Fibroblast of villous mesenchyme (primary cell): ENCODE measurements at places on chromosomes 11 and 22. TPM values are rescaled to one million over a fixed set of nuclear protein-coding genes. Genes with fewer than 3 reads are reported as not detected.

DNA sequence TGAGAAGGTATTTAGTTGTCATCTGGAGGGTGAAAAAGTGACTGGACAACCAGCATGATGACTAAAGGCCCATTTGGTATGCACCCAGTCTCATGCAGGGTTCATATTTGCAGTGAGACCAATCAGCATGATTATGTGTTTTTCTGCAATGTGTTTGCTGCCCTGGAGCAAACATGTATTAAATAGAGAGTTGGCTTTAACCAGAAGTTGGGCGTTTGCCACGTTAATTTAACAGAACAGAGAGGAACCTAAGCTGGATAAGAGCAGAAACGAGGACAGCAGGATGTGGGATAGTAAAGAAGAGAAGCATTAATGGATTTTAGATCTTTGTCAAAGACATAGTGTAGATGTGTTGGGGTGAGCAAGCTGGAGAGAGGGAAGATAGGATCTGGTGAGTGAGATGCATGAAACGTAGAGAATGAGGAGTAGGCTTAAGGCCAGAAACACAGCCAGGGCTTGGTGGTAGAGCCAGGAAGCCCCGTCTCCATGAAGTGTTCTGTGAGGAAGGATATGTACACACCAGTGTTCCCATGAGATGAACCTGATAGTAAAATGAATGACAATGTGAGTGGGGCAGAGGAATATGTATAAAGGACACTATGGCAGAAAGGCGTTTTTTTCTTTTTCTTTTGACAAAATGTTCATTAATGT, 164.0 kb upstream of the PDGFD start:
- no peak for DNase-seq

LGALS12 gene
- total RNA-seq, result not detected in 2 replicates

DNA sequence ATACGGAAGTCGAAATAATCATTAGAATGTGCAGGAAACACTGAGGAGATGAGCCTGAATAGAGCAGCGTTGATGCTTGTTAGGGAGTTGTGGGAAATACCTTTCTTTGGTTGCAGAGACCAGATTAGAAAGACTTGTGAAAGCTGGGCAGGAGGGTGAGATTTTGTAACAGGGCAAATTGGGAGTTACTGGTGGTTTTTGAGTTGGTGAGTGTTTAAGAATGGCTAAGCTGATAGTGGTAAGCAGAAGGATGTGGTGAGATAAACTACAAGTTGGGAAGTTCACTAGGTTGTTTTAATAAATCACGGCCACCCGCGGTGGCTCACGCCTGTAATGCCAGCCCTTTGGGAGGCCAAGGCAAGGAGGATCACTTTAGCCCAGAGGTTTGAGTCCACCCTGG, 34.4 kb downstream of the MCAM start:
- peak; percentile 89 for DNase-seq

DNA sequence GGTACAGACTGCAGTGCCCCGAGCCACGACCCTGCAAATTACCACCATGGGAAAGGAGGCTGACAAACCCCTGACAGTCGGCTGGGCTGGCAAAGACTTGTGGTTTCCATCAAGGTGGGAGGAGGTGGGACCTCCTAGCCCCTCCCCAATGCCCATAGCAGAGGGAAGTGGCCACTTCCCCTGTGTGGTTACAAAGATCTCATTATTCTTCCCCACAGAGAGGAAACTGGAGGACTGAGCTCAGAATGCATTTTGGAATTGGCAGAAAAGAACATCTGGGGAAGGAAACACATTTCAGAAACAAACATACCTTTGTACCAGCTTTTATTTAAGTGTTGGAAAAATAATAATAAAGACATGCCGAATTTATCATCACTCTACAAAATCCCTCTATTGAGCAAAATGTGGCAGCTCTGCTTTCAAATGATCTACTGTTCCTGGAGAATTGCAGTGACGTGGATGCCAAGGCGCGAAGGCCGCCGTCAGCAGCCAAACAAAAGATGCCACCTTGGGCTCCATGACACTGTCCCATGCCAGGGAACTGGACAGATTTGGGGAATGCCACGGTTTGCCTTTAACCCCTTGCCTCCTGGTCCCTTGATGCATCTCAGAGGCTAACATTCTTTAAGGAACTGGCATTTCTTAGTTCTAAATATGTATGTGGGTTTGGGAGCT, 169.6 kb downstream of the CRYBB2 start:
- DNase-seq, result no peak

- DNase-seq, result no peak
Observed at GRCh38 chr11:126202646-126203359, 8.6 kb downstream of the RPUSD4 start.

GRCh38 chr11:131763193-131763890, 392.9 kb downstream of the NTM start:
- DNase-seq, result peak; percentile 72

DYNC2H1 gene
- total RNA-seq, result 39.0 and 44.9 TPM in 2 replicates

GRCh38 chr11:20029193-20029592, 131.1 kb downstream of the DBX1 start:
- no peak for DNase-seq

- DNase-seq, result no peak
Observed at GRCh38 chr11:73274722-73275380, 2.7 kb downstream of the P2RY6 start.

NTM gene
- total RNA-seq, result 7.3 and 24.2 TPM in 2 replicates

FAT3 gene
- total RNA-seq, result 1.9 and 6.9 TPM in 2 replicates

DNA sequence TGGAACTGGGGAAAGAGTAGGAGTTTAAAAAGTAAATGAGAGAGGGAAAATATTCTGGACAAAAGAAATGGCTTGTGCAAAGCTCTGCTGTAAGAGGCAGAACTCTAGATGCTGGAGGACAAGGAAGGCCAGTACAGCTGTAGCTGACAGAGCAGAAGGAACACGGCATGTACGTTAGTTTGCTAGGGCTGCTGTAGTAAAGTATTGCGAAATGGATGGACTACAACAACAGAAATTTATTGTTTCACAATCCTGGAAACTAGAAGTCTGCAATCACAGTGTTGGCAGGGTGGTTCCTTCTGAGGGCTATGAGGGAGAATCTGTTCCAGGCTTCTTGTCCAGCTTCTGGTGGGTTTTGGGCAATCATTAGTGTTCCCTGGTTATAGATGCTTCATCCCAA, 454.4 kb downstream of the NTM start:
- DNase-seq, result no peak

- peak; percentile 63 for DNase-seq
Observed at GRCh38 chr22:42683578-42684283, 34.5 kb upstream of the CYB5R3 start.

CCDC87 gene
- total RNA-seq, result 0.43 and 0.64 TPM in 2 replicates

DNA sequence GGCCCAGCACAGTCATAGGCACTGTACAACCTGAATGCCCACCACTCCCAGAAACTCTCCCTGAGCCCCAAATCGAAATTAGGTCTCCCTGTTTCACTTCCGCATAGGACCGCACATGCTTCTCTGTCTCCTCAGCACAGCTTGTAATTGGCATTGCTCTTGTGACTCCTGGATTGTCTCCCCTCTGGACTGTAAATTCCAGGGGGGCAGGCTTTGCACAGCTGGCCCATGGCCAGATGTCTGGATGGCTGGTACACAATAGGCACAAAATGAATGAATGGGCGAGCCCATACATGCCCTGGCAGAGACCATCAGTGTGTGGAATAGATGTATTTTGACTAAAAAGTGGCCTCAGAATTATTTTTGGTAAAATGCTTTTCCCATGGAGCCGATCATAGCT, 63.3 kb upstream of the PHF21B start:
- DNase-seq, result no peak

DNA sequence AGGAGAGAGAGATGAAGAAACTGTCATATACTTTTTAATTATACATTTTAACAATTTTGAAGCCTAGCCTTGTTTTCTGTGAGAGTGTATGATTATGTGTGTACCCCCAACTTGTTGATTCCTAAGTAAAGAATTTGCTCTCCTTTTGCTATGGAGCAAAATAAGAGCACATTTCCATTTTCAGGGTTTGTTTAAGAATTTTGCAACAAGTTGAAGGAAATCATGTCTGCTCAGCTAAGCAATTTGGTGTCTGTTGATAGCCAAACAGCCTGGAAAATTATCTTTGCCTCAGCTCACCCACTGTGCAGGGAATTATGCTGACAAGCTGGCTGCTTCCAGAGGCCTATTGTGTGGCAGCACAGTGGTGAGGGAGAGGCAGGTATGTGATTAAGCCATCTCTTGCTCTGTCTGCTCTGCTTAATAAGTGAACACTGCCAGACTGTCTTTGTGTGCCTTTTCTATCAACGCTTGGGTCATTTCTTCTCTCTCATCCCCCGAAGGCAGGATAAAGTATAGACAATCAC, 135.1 kb upstream of the TTC12 start:
- DNase-seq, result no peak

DNA sequence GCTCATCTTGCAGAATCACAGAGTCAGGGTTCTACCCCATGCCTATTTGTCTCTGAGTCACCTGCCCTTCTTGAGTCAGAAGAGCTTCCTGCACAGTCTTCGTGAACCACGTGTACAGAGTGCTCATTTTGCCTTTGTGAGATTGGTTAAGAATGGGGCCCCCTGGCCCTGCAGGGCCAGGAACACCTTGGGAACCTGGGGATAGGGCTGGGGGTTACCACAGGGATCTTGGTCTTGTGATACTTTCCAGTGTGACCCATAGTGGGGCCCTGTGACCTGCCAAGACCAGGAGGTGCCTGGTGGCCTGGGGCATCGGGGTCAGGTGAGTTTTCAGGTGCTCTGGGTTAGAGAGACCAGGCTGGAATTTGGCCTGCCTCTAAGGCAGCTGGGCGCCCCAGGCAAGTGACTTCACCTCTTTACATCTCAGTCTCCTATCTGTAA, 9.4 kb downstream of the TMPRSS13 start:
- DNase-seq, result no peak

KCNJ1 gene
- under 0.01 TPM in 1 of 2 replicates, not detected in the other for total RNA-seq

DNA sequence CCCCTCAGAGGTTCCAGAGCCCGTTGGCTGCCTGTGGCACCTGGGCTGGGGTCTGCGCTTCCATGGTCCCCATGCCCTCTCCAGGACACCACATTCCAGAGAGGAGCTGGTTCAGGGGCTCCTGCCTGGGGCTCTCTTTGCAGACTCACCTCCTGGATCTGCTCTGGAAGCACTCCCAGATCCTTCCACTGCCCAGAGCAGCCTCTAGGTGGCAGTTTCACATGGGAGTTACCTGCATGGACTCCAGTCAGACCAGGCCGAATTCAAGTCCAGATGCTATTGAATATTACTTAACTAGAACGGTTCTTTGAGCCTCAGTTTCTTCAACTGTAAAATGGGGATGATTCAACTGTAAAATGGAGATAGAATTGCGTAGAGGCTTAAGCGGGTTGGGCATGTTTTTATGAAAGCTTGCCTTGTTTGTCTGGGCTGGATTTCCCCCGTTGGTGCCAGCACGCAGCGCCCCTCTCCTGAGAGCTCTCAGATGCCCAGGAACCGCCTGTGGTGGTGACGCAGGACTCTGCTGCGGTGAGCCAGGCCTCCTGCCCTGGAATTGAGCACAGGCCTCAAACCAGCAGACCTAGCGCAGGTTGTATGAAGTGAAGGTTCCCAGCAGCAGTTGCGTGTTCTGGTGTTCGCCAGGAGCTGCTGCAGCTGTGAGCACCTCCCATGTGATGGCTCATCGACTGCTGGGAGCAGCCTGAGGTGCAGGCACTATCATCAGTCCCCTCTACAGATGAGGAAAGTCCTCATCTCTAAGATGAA, 44.2 kb downstream of the LMO1 start:
- peak; percentile 48 for DNase-seq

GRCh38 chr11:6472934-6473333, 807 bp downstream of the TRIM3 start:
- DNase-seq, result no peak

ELMOD1 gene
- 0.43 and 0.64 TPM in 2 replicates for total RNA-seq

GRCh38 chr11:19812096-19812495, 99.5 kb downstream of the NAV2 start:
- DNase-seq, result no peak

DNA sequence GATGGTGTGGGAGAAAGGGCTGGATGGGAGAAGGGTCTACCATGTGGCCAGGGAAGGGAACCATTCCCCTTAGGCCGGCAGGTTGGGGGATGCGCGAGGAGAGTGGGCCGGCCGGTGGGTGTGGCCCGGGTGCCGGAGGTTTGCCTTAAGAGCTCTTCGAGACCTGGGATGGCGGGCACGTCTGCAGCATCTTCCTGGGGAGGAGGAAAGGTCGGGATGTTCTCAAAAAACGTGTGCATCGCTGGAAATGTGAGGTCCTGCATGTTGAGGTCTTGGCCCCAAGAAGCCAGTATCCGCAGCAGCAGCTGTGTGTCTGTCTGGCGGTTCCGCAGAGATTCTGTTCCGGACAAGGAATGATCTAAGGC, 1.4 kb downstream of the NAV2 start:
- DNase-seq, result peak; percentile 4

- DNase-seq, result no peak
Observed at GRCh38 chr11:70544774-70545609, 146.7 kb downstream of the CTTN start.

MRGPRE gene
- total RNA-seq, result not detected in 2 replicates

DNA sequence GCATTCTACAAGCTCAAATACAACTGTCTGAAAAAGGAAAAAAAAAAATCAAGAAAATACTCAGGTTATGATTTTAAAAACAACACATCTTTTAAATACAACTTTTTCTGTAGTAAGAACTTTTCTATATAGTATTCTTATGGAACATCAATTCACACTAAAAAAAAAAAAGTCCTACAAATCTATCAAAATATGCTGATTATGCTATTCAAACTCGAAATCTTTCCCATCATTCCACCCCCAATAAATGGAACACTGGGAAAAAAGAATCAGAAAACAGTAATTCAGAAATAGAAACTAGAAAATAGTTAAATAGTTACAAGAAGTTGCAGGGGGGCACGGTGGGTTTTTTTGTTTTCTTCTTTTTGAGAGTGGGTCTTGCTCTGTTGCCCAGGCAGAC, 77.4 kb downstream of the PICALM start:
- no peak for DNase-seq

- DNase-seq, result peak; percentile 45
Observed at GRCh38 chr11:121711939-121712338, 259.2 kb upstream of the SORL1-AS1 start.

GRCh38 chr11:86062719-86063118, 6.2 kb downstream of the PICALM start:
- no peak for DNase-seq

DNA sequence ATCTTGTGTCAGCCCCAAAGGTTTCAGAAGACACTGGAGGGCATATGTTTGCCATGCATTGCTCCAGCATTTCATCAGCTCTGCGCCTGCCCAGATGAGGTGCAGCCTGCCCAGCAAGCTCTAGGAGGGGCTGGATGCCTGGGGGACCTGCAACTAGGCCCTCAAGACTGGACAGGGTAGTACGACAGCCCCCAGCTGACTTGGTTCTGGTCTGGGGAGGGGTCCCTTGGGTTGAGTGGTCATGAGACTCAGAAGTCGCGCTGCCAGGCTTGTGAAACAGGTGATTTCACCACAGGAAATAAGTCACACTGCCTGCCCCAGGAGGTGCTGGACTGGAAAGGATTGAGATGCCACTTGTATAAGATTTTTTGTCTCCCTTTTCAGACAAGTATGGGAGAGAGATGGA, 23.4 kb downstream of the TPBGL start:
- peak; percentile 37 for DNase-seq
